Regular cardiac myocyte (primary cell): ENCODE measurements at places on chromosomes 6 and 20. TPM values are rescaled to one million over a fixed set of nuclear protein-coding genes. Genes with fewer than 3 reads are reported as not detected.

EPHA7 gene
- total RNA-seq, result 0.28 and 1.3 TPM in 2 replicates

ABCF1 gene
- total RNA-seq, result 46.2 and 89.9 TPM in 2 replicates

SLC17A2 gene
- total RNA-seq, result not detected in 2 replicates

NMBR gene
- total RNA-seq, result under 0.01 and 0.28 TPM in 2 replicates

SRC gene
- total RNA-seq, result 7.5 and 11.0 TPM in 2 replicates

EPB41L1 gene
- 11.1 and 27.3 TPM in 2 replicates for total RNA-seq

ZNF391 gene
- total RNA-seq, result 0.19 and 2.5 TPM in 2 replicates

NUS1 gene
- 16.9 and 34.3 TPM in 2 replicates for total RNA-seq

MED20 gene
- 20.9 and 25.1 TPM in 2 replicates for total RNA-seq

CYP24A1 gene
- 0.96 and 1.7 TPM in 2 replicates for total RNA-seq

LINC00237 gene
- not detected in 2 replicates for total RNA-seq

SLC22A3 gene
- total RNA-seq, result 1.7 and 2.3 TPM in 2 replicates
